ENCODE measurements at places on chromosomes 5 and 9. TPM values are rescaled to one million over a fixed set of nuclear protein-coding genes. Genes with fewer than 3 reads are reported as not detected.

SLC34A3 gene
- polyA plus RNA-seq: 0.06 TPM

HINT2 gene
- 111 TPM for polyA plus RNA-seq

SEMA6A gene
- polyA plus RNA-seq: 5.8 TPM

KIF24 gene
- polyA plus RNA-seq: 0.12 TPM

ASPN gene
- 8.9 TPM for polyA plus RNA-seq

CTXN3 gene
- polyA plus RNA-seq: not detected

KIAA0825 gene
- 0.36 TPM for polyA plus RNA-seq

TNFSF15 gene
- polyA plus RNA-seq: not detected

RANBP17 gene
- 0.85 TPM for polyA plus RNA-seq

IFNA13 gene
- not detected for polyA plus RNA-seq

RGMB gene
- polyA plus RNA-seq: 5.4 TPM

ARSK gene
- polyA plus RNA-seq: 1.9 TPM

GCNT4 gene
- 0.34 TPM for polyA plus RNA-seq

Data from adipose tissue (tissue), 3 donors.